Renal cortical epithelial cell (primary cell): ENCODE measurements at places on chromosomes 12 and 14. TPM values are rescaled to one million over a fixed set of nuclear protein-coding genes. Genes with fewer than 3 reads are reported as not detected.

The LRP1-AS gene
- not detected in 2 replicates for total RNA-seq

DNA sequence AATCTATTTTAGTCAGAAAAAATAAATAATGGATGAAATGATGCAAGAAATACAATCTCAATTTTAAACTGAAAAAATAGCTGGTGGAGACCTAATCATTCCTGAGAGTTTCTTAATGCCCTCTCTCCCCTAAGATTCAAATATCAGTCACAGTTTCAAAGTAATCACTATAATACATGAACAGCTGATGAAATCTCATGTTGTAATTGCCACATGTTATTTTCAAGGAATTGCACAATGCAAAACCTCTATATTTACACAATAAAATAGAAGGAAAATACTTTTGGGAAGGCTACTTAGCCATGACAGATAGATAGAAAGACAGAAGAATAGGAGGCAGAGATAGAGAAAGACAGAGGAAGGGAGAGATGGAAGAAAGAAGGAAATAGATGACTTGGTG is 18.2 kb downstream of the IFNG-AS1 start:
- peak; percentile 73 for DNase-seq

DNA sequence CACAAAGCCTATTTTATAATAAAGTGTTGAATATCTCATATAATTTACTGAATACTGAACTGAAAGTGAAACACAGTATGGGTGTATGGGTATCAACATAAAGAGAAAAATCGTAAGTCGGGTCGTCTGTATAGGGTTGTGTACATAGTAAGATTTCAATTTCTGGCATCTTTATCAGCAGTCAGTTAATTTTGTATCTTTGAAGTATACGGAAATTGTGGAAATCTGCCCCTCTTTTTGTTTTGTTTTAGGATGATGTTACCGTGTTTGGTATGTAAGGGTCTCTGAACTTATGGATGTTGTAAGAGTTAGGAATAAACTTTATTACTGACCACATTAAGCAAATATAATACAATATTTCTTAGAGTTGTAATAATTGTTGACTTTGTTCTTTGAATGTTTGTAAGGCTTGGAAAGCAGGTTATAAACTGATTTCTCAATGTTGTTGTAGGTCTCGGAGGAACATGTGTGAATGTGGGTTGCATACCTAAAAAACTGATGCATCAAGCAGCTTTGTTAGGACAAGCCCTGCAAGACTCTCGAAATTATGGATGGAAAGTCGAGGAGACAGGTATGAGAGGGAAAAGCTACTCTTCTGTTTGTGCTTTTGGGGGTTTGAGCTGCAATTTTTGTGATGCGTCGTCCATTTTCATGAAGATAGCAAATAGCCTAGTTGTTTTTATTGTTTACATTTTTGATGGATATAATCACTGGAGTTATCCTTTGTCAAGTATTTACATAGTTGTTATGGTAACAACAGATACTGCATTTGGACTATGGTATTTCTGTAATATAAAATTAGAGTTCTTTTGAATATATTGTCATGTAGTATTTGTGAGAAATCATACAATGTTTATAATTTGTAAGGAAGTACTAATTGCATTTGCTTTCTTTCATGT is 12.0 kb downstream of the EID3 start:
- no peak for DNase-seq

DNA sequence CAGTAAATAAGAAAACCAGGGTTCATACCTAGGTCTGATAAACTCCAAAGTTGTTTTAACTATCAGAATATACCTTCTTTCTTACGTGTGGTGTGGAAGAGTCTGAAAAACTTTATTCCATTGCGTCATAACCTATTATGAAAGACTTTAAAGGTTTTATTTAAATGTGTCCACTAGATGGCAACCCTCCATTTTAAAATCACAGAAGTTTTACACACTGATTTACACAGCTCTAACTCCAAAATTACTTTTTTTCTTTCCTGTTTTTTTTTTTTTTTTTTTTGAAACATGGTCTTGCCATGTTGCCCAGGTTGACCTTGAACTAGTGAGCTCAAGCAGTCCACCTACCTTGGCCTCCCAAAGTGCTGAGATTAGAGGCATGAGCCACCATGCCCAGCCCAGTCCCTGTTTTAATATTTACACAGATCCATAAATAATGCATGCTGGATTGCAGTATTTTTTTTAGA is 17.3 kb upstream of the TMPRSS12 start:
- DNase-seq, result peak; percentile 84

DNA sequence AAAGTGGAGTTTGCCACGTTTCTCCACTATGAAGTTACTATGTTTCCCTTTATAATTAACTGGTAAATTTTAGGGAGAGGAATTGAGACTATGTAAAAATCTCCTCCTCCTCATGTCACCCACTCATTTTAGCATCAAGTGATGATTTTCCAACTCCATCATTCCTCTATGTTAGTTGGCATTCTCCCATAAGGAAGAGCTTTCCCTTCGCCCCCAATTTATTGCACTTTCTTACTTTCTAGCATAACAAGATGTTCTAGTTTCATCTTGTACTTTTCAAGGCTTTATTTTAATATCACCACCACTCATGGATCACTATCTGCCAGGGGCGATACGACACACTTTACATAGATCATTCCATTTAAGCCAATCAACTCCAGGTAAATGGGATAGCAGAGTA is 97.1 kb downstream of the RPS6KA5 start:
- DNase-seq, result no peak

DNA sequence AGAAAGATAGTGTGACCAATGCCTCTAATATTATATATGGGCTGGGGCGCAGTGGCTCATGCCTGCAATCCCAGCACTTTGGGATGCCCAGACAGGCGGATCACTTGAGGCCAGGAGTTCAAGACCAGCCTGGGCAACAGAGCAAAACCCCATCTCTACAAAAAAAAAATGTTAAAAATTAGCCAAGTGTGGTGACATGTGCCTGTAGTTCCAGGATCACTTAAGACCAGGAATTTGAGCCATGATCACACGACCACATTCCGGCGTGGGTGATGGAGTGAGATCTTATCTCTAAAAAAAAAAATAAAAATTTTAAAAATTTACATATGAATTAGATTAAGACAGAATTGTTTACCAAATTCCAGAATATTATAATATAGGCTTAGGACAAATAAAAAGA is 12.0 kb downstream of the TM7SF3 start:
- DNase-seq, result peak; percentile 48

The GPX2 gene
- not detected in 2 replicates for total RNA-seq

The CD27 gene
- total RNA-seq, result not detected in 2 replicates

The SERPINA9 gene
- not detected in 2 replicates for total RNA-seq

DNA sequence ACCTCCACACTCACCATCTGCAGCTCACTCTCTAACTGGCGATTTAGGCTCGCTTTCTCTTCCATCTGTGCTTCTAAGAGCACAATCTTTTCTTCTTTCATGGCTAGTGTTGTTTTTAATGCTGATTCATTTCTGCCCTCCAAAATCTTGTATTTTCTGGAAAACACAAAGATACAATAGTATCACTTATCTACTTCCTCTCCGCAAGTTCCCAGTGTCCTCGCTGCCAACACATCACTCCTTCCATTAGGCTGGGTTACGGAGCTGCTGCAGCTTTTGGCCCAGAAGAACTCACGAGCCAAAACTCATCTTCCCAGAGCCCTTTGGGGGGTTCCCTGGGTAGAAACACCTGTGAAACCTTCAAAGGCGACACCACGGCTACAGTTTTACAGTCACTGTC is 63.8 kb upstream of the GPR68 start:
- DNase-seq, result no peak

- no peak for DNase-seq
Observed at GRCh38 chr14:76767681-76768656, 6.7 kb downstream of the VASH1 start.

The GPR132 gene
- total RNA-seq, result 0.30 and 2.1 TPM in 2 replicates

DNA sequence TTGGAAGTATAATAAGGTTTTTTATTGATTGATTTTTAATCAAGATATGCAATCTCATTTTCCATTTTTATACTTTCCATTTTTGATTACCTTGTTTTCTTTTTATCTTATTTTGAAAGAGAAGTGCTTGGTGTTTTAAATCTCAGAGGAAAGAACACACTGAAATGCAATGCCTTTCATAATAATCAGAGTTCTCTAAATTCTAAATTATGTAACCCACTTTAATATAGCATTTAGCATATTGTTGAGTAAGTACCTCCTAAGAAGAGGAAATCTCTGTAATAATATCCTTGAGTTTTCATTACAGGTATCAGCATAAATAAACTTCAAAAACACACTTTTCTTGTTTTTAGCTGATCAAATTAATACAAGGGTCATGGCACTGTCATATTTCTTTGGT is 96.9 kb downstream of the GTF2A1 start:
- DNase-seq, result no peak

DNA sequence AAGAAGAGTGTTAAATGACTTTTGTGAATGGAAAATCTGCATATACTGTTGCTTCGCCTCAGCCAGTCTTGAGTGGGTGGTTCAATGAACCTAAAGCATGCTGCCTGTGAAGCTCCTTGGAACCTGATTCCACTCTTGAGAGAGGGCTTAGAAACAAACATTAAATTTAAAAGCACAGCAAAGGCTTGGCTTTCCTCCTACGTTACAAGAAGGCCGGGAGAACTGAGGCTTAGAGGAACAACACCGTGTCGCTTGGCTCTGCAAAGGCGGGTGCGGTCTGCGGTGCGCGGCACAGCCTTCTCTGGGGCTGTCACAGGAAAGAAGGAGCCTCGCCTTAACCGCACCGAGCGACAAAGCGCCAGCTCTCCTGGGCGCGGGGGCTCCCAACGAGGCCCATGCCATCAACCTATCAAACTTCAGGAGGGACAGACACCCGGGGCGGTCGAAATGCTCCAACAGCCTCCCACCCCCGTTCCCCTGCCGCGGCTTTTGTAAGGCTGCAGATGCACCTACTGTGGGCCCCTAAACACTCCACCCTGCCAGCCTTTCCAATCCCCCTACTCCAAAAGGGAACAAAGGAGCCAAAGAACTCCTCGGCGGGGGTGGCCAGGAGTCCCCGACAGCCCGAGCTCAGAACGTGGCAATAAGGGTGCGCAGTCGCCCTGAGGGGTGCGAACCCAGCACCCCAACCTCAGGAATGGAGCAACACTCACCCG is 729 bp downstream of the OSBPL8 start:
- peak; percentile 33 for DNase-seq

DNA sequence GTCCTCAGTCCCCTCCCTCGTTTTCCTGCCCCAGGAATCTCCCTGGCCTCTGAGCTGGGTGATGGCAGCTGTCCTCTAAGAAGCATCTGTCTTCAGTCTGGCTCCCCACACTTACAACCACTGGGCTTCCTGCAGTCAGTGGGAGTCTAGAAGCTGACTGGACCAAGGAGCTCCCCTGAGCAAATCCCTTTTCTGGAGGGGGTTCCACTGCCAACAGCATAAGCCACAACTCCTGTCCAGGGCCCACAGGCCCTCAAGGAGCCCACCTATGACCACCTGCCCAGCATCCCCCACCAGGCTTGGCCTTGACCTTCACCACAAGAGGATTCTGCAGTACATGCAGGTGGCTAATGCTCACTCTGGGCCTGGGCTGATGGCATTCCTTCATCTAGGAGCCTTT is 4.1 kb downstream of the RDH16 start:
- DNase-seq, result no peak

The CCDC198 gene
- 41.0 and 74.6 TPM in 2 replicates for total RNA-seq

The SLC6A12 gene
- 1.9 and 4.8 TPM in 2 replicates for total RNA-seq

GRCh38 chr14:106831322-106831720 is 1304.9 kb downstream of the TMEM121 start:
- DNase-seq, result no peak

- DNase-seq, result no peak
Observed at GRCh38 chr14:86838363-86838762, 1154.6 kb downstream of the GALC start.

The SLC22A17 gene
- 1.2 and 33.0 TPM in 2 replicates for total RNA-seq

The SALL2 gene
- total RNA-seq, result 1.7 and 15.9 TPM in 2 replicates

The BEGAIN gene
- 0.35 and 1.0 TPM in 2 replicates for total RNA-seq

The TNS2 gene
- 1.7 and 18.3 TPM in 2 replicates for total RNA-seq

The HOXC5 gene
- total RNA-seq, result 0.80 TPM in 1 of 2 replicates, not detected in the other

DNA sequence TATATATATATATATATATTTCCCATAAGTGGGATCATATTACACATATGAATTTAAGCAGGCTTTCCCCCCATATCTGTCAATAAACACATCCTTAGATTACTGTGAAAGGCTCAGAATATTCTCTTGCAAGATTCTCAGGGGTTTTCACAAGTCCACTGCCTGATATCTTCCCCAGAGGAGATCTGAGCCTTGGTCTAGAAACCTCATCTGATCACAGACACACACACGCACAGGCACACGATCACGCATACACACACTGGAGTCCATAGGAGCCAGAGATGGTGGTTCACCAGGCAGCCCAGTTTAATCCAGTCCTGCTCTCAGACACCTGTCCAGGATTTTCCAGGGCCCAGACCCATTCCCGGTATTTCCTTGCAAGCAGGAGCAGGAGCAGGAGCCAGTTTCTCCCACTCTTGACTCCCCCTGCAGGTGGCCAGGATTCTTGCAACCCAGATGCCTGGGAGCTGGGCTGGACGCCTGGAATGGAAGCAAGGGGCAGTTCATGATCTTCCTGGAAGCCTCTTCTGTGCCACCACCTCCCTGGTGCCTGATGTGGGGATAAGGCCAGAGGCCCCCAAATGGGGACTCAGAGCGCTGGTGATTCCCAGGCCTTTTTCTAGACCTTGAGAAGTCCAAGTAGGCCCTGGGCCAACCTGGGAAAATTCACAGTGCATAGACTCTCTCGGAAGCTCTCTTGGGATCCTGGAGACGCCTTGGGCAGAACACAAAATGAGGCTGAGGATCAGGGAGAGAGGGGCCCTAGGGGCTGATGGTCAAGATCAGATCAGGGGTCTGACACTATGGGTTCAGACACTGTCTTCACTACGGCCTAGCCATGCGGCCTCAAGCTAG is 16.5 kb upstream of the KRT78 start:
- peak; percentile 66 for DNase-seq

- no peak for DNase-seq
Observed at GRCh38 chr14:64293976-64294671, at the start of gene ESR2. TSS of gene ESR2 (minus strand) at chr14:64294371. CDS start at chr14:64282985, 11,386 bp downstream.

DNA sequence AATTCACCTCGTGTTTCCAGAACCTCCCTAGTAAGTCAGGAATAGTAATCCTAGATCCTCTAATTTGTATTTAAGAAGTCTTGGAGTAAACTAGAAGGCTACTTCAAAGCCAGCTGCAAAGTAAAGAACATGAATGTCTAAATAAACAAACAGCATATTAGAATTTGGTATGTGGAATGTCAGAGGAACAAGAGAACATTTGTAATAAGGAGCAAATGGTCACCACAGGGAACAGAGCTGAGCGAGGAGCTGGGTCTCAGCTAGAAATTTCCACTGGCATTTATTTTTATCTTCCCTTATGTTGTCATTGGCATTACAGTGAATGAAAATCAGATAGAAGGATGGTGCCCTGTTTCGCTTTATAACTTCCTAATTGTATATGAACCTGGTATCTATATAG is 50.2 kb downstream of the FRMD6 start:
- DNase-seq, result no peak

- DNase-seq, result peak; percentile 80
Observed at GRCh38 chr14:71321574-71322315, 414.5 kb downstream of the PCNX1 start.

GRCh38 chr12:123149501-123150274 is 1.2 kb downstream of the PITPNM2 start:
- no peak for DNase-seq

GRCh38 chr14:52117111-52117832 is 48.4 kb upstream of the NID2 start:
- no peak for DNase-seq
